Stimulated activated CD8-positive, alpha-beta memory T cell treated with anti-CD3 and anti-CD28 coated beads, Interleukin-7, amount 100 ng/mL, for 24 hours (primary cell): ENCODE measurements at places on chromosomes 12 and 14.

DNA sequence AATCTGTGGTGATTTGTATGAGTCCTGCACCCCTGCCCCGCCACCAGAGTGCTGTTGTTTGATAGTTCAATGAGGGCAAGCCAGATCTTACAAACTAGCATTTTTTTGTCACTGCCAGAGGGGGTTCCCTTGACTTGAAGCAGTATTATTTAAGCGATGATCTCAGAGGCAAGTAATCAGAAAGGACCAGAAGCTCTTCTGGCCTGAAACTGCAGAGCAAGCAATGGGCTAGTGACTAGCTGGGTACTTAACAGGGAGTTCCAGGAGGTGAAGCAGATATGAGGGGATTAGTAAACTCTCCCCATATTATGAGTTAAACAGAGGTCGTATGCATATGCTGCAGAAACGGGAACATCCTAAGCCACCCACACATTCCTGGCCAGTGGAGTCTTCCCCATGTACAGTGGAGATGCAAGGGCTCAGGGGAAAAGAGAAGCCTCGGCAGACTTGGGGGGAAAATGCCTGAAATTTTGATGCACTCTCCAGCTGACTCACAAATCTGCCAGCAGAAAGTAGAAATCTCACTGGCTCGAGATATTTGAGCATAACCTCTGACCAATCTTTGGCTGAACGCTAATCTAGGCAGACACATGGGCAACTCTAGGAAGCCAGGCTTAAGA, 8.3 kb upstream of the CRACR2A start:
- DNase-seq: no peak

- DNase-seq: no peak
Measured at GRCh38 chr12:89089264-89089663, 263.0 kb downstream of the DUSP6 start.

DNA sequence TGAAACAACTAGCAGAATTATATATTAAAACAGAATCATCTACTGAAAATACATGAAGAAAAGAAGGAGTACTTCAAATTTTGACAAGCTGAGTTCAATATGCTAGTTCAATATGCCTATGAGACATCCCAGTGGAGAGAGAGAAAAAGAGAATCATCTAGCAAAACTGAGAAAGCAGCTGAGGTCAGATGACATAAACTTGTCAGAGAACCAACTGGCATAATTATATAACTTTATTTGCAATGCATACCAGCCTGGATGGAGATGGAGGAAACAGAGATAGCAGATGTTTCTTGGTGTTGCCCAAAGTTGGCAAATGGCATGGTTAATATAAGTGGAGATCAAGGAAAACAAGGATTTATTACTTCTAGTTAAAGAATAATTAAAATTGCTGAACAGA, 148.7 kb upstream of the PDZRN4 start:
- no peak for DNase-seq

- no peak for DNase-seq
Measured at GRCh38 chr14:52006361-52006760, 17.0 kb downstream of the RTRAF start.

DNA sequence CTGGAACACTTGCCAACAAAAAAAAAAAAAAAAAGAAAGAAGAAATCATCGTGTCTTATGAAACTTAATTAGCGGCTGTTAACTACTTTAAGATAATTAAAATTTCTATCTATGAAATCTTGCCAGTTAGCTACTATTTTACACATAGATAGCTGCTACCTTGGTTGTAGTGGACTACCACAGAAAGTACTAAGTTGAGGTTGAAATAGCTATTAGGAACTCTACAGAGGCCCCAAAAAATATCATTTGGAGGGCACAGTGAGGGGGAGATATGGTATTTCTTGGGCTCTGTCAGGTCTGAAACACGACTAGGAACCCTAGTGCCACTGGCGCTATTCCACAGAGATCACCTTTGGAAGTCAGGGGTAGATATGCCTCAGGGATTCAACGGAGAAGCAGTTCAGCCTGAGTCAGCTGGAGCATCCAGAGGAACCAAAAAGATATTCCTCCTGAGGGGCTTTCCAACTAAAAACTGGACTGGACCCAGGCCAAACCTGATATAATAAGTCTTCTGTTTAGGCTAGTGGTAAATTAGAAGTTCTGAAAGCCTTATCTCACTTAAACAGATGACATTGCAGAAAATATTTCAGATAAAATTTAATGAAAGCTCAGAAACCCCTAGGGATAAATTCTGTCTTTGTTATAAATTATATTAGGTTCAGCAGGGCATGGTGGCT, 126.1 kb downstream of the EPS8 start:
- no peak for DNase-seq

- DNase-seq: no peak
Measured at GRCh38 chr12:125402874-125403789, 337.9 kb downstream of the AACS start.
